ENCODE measurements at places on chromosomes 4 and X.

DNA sequence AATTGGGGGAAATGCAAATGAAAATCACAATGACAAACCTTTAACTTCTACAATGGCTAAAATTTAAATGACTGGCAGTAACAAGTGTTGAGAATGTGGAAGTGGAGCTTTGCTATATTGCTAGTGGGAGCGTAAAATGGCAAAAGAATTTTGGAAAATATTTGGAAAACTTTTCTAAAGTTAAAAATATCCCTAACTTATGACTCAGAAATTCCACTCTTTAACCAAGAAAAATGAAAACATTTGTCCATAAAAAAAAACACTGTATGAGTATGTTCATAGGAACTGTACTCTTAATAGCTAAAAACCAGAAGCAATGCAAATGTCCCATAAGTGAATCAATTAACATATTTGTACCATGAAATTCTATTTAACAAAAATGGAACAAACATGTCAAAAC lies 3.6 kb downstream of the TBCK start:
- DNase-seq = no peak

GRCh38 chrX:53093177-53093655 lies 726 bp upstream of the KANTR start:
- DNase-seq = peak; percentile 86

DNA sequence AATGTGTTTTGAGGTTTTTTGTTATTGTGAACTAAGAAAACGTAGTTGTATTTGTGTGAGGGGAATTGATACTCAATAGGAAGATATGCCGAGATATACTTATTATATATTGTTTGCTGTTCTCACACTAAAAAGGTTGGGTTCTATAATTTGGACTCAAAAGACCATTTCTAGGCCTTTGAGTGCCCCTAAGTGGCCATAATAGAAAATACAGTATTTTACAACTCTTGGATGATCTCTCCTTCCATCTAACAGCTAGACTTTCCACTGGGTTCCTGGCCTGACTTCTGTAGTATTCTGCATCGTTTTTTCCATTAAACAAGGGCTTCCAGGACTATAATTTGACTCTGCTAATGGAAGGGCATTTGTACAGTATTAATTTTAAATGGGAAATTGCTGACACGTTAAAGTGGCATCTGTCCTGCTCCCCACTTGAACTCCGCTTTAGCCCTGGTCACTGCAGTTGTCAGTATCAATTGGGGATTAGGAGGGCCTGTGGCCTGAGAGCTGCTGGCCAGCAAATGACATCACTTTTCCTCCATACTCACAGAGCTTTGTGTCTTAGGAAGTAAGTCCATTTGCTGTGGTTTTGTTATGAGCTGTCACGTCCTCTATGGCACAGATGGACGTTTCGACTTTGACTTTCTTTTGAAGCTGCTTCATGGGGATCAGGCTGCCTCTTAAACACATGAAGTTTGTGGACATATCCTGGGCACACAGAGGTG lies 176.9 kb downstream of the SLIT2 start:
- no peak for DNase-seq

DNA sequence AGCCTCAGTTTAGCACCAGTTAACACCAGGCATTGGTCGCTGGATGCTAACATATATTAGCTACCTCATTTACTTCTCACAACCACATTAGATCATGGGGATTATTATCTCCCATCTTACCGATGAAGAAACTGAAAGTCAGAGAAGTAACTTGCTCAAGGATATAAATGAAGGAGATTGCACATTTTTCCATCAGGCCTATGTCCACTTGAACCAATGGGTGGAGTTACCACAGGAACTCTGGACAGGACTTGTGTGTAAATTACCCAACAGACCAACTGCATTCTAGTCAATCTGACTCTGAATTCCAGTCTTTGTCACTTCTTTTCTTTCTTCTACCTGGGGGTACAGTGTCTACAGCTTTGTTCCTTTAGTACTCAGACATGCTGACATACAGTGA lies 1.8 kb downstream of the LNX1 start:
- no peak for DNase-seq

- DNase-seq = no peak
Measured at GRCh38 chr4:186939766-186940165, 216.1 kb upstream of the FAT1 start.

DNA sequence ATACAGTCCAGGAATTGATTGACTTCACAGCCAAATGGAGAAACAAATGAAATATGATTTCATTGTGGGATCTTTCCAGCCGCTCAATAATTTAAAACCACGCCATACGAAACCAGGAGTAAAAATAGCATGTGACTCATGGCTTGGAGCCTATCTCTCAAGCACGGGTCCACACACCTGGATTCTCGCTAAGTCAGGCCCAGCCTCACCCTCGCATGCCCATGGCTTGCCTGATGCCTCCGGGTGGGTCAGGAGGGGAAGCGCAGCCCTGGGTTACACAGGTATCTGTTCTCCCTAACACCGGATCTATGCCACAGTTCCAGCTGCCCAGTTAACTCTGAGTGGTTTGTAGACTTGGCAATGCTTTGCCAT lies 5.6 kb upstream of the ABLIM2 start:
- no peak for DNase-seq

DNA sequence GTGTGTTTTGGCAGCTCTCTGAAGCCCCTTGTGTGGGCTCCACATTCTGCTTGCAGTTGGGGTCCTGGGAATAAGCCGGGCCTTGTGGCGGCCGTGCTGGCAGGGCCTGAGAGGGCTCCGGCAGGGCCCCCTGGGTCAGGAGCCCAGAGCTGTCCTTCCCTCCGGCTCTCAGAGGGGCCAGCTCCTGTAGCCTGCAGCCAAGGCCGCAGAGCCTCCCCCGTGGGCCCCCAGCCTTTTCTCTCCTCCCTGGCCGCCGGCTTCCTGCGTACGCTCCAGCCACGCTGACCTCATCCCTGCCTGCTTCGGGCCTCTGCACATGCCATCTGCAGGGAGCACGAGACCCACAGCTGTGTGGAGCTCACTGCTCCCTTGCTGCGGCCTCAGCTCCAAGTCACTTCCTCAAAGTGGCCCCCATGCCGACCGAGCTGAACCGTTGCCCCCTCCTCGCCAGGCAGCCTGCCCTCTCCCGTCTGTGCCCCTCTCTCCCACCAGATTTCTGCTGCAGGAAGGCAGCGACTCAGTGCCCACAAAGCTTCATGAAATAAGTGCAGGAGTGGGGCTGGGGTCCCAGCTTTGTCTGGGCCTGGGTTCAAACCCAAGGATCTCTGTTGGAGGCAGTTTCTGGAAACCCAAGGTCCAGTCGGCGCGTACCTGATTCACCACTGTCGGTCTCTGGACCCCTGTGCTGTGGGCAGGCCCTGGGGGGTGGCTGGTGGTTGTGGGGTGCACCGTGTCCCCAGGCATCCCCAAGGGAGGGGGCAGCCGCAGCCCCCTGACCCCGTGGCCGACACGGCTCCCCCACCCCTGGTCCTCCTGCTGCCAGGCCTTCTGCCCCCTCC lies 57.1 kb upstream of the NKX1-1 start:
- no peak for DNase-seq

- no peak for DNase-seq
Measured at GRCh38 chr4:71338846-71339593, at the start of gene SLC4A4. TSS of gene SLC4A4 (plus strand) at chr4:71339020.

DNA sequence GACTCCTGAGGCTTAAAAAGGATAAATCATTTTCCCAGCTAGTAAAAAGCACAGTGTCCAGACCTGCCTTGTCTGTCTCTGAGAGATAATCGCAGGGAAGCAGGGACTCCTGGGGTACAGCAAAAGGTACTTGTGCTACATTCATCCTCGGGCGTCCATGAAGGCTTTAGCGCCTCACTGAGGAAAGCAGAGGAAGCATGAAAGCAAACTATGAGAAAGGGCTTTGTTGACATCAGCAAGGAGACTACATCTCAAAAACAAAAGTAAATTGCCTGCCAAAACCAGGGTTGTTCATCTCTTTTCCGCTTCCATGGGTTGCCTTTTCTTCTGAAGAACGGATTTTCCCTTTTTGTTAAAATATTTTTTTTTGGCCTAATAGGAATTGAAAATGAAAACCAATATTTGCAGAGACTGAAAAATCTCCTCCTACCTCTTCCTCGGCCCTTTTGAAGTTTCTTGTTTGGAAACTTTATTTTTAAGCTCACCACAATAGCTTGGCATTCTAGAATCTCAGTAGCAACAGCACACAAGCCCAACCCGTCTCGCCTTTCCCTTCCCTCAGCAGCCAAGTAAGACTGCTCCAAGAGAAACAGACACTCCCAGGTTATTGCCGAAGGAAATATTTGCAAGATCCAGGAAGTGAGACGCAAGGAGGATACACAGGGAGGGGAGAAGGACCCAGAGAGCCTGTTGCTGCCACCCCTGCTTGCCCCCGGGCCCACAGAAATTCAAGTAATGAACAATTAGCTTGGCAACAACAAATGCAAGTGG lies 148.3 kb upstream of the DGKK start:
- DNase-seq = no peak

Data from activated CD4-positive, alpha-beta T cell treated with anti-CD3 and anti-CD28 coated beads for 48 hours (primary cell).